ENCODE measurements at places on chromosomes 7 and 10. TPM values are rescaled to one million over a fixed set of nuclear protein-coding genes. Genes with fewer than 3 reads are reported as not detected.

CRYGN gene
- total RNA-seq: not detected

SLC35G1 gene
- 4.2 TPM for total RNA-seq

BHLHA15 gene
- not detected for total RNA-seq

DNA sequence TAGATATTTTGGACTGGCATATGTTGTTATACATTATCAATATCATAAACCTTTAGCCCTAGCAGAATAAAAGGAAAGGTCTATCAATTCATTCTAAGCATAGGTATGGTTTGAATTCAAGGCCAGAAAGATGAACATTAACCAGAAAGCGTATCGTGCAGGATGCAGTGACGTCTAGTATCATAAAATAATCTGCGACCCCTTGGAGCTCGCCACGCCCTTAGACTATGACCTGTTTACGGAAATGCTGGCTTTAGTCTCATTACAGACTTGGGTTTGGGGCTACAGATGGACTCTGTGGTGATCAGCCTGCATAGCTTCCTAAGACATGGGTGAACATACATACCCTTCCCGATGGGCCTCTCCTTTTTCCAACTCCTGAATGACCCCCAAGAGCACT, 21.5 kb downstream of the INSYN2A start:
- no peak for DNase-seq

GRCh38 chr7:91683823-91684222, 196.7 kb downstream of the MTERF1 start:
- DNase-seq: peak; percentile 3

- peak; percentile 69 for DNase-seq
Measured at GRCh38 chr10:61923210-61923949, 21.9 kb downstream of the ARID5B start.

GRCh38 chr10:85105614-85106255, 777.3 kb downstream of the CCSER2 start:
- DNase-seq: no peak

GRCh38 chr10:51075043-51075872, 971 bp downstream of the PRKG1 start:
- no peak for DNase-seq

GRCh38 chr10:122655524-122656307, 43.9 kb downstream of the C10orf120 start:
- no peak for DNase-seq

- DNase-seq: peak; percentile 91
Measured at GRCh38 chr7:158821171-158822031, 7.9 kb downstream of the ESYT2 start.

DNA sequence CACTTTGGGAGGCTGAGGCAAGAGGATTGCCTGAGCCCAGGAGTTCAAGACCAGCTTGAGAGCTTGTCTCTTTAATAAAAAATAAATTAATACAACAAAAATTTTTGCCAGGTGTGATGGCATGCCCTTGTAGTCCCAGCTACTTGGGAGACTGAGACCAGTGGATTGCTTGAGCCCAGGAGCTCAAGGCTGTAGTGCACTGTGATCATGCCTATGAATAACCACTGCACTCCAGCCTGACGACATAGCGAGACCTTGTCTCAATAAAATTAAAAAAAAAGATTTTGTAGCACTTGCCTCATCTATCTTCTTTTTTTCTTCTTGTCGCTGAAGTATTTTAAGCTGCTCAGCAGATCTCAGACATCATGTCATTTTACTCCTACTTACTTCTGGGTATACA, 26.3 kb downstream of the CREM start:
- no peak for DNase-seq

DNA sequence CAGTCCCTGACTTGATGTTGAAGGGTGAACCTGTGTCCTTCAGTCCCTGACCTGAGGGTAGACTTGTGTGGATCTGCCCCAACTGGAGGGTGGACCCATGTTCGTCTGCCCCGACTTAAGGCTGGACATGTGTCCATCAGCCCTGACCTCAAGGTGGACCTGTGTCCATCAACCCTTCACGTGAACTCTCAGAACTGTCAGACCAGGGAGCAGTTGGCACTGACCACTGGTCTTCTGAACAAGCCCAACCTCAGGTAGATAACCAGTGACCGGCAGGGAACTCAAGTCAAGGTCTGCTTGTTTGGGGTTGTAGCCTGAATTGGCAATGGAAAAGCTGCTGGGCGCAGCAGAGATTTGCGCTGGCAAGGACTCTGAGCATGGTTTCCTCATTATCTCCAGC, 96.5 kb downstream of the ADCY1 start:
- no peak for DNase-seq

- DNase-seq: no peak
Measured at GRCh38 chr10:34469446-34469845, 345.6 kb downstream of the PARD3 start.

- DNase-seq: peak; percentile 33
Measured at GRCh38 chr10:37434091-37434490, 308.7 kb downstream of the ANKRD30A start.

Measured in RPMI7951 (cell line).